ENCODE measurements at places on chromosomes 3 and 15.

GRCh38 chr3:12148183-12148940, 10.3 kb downstream of the TIMP4 start:
- no peak for DNase-seq

DNA sequence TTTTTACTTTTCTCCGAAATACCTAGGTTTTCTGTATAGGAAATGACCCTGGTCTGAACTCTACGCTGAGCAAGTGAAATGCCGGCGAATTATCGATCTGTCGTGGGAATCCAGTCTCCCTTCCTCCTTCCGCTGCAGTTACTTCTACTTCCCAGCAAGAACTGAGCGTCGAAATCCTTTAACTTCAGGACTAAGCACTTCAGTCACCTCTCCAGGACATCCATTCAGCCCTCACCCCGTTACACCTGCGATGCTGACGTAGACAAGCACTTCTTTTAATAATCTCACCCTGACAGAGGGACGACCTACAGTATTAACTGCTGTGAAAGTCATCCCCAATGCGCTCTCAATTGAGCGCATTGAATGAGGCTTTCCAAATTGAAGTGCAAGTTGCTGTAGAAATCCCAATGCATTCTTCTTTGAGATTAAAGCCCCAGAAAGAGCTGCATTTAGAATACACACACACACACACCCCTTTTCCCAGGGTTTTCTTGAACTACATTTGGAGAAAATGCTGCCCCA, 1.3 kb downstream of the TOP2B start:
- DNase-seq = no peak

GRCh38 chr3:16243706-16244490, 20.8 kb downstream of the DPH3 start:
- no peak for DNase-seq

GRCh38 chr3:56294286-56294685, 174.0 kb downstream of the ERC2 start:
- DNase-seq = no peak

- no peak for DNase-seq
These were observed 113.2 kb upstream of the MYO5C start for GRCh38 chr15:52408823-52409222.

- DNase-seq = no peak
These were observed 22.9 kb downstream of the MITF start for GRCh38 chr3:69761896-69762767.

DNA sequence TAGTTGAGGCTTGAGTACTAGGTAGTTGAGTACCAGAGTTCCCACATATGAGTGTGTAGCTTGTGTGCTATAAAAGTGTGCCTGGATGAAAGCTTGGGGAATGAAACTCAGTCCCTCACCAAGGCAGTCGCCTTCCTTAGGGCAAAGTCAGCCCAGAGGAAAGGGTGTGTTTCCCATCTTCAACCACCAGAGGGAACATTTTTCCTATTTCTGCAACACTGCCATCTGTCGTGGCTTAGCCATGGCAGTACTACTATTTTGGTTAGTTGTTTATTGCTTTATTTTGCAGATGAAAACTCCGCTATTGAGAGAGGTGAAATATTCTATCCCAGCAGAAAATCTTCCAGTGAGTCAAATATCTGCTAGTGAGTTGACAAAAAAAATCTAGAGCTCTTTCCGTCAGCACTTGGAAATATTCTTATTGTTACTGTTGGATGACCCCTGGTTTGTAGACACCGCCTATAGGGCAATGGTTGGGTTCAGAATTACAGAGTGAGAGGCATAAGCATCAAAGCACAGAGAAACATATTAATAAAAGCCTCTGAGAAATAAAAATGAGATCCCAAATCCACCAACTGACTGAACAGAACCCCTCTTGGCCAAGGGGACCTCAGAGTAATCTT, 239.9 kb downstream of the CPNE4 start:
- peak; percentile 16 for DNase-seq

GRCh38 chr15:80936288-80937078, 53.1 kb downstream of the MESD start:
- DNase-seq = no peak

- DNase-seq = no peak
These were observed 23.0 kb downstream of the NMNAT3 start for GRCh38 chr3:139654637-139655365.

GRCh38 chr15:31930967-31931366, 99.3 kb upstream of the CHRNA7 start:
- DNase-seq = no peak

GRCh38 chr3:124322309-124322880, 330.5 kb upstream of the ROPN1 start:
- DNase-seq = no peak

DNA sequence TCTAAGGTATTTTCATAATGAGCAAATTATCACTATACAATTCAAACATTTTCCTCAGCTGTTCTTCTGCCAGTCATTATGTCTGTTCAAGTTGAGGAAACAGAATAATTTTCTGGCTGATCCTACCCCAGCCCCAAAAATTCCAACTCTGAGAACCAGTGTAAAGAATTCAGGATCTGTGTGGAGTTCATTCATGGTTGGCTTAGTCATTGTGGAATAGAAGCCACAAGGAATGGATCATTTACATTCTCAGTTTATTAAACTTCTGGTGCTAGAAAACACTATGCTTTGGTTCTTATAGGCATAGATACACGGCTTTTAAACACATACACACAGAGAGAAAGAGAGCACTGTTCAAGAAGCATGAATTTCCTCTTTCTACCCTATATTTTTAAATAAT, 134.6 kb downstream of the CMSS1 start:
- DNase-seq = no peak

DNA sequence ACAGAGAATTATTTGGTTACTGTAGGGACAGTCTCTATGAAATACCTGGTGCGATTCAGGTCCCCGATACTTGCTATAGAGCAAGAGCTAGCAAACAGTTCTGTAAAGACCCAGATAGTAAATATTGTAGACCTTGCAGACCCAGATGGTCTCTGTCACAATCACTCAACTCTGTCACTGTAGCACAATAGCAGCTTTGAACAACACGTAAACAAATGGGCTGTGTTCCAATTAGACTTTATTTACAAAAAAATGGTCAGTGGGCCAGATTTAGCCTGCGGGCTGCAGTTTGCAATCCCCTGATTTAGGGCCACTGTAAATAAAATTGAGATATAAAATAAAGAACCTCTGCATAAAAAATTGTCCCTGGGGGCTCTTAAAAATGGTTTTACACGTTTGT, 127.7 kb downstream of the SV2B start:
- DNase-seq = no peak

DNA sequence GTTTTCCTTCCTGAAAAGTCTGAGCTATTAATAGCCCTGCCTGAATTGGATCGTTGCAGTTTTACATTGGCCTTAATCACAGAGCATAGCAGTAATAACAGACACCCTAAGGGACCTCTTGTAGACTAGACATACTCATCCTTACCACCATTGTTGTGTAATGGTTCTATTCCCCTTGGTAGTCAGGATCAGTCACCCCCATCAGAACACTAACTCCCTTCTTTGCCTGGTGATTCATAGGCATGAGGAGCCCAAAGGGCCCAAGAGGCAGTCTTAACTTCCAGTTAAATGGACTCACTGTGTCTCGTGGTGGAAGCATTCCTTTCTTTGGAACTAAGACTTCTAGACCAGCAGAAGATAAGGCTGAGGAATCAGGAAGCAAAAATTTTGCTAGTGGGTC, 20.2 kb downstream of the CGGBP1 start:
- DNase-seq = no peak

- DNase-seq = no peak
These were observed 151.6 kb upstream of the CGNL1 start for GRCh38 chr15:57224664-57225063.

- no peak for DNase-seq
These were observed 294.4 kb downstream of the KBTBD8 start for GRCh38 chr3:67292356-67293121.

DNA sequence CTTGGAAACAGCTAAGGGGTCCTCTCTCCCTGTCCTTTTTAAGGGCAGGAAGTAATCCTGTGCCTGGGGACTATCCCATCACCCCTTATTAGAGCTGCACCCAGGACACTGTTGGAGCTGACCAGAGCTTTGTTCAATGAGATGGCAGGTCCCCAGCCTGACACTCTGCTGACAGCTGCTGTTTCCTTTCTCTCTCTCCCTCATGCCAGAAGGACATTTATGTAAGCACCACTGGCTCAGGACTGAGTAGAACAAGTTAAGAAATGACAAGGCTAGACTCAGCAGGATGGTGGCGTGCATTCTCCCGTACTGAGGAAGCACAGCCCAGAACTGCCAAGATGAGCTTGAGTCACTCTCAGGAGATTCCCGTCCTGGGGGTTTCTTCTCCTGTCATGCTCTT, 17.3 kb downstream of the GJD2 start:
- no peak for DNase-seq
